ENCODE measurements at places on chromosomes 5 and 9.

DNA sequence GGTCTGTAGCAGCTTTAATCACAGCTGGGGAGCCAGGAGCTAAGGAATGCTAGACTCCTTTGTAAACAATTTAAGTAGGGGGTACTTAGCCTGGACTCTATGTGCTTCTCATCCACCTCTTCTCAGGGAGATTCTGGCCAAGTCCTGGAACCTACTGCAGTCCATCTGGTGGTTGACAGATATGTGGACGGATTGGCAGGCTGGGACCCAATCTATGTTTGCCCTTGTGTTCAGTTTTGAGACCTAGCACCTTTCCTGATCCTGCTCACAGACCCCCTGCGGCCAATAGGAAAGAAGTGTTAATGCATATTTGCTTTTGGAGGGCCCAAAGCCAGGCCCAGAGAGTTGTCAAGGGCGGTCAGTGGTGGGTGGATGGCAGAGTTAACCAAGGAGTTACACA lies 6.4 kb downstream of the SLC22A5 start:
- DNase-seq, result no peak

- no peak for DNase-seq
These were observed 17.2 kb downstream of the FGF10 start for GRCh38 chr5:44372028-44372427.

DNA sequence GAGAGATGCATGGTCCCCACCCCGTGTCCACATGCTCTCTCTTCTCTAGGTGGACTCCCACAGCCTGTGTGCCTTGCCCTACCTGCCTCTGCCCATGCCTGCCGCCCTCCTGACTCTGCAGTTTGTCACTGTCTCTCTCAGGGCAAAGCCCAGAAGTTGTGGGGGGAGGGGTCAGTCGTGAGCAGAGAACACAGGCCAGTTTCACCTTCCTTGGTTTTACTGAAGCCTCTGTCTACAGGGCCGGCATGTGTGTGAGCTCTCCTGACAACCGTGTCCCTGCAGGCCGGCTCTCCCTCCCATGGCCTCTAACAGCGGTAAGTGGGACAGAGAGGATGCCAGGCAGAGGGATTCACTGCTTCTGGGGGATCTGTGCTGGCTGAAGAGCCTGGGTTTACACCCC lies 43.5 kb upstream of the SLC25A51 start:
- DNase-seq, result no peak

GRCh38 chr9:109776391-109776790 lies 3.6 kb upstream of the PALM2AKAP2 start:
- no peak for DNase-seq

DNA sequence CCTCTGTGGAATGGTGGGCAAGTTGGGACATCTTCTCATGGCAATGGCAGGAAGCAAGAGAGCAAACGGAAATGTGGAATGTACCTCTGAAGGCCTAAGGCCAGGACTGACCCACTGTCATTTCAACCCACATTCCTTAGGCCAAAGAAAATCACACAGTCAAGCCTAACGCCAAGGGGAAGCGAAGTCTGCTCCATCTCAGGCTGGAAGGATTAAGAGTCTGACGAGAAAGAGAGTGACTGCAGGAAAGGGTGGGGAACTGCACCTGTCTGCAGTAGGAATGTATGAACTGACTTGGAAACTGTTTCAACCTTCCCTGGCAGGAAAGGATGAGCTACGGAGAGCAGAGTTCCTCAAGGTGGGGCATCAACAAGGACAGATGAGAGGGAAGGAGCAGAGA lies 90.2 kb upstream of the TAS2R1 start:
- DNase-seq, result no peak

- DNase-seq, result no peak
These were observed 174.7 kb upstream of the PPP1R2B start for GRCh38 chr5:156675395-156675794.

GRCh38 chr9:118521261-118521660 lies 817.1 kb downstream of the TLR4 start:
- DNase-seq, result no peak

All from upper lobe of left lung (tissue), 6 donors.